WERI-Rb-1 (cell line): ENCODE measurements at places on chromosomes 16 and 17.

DNA sequence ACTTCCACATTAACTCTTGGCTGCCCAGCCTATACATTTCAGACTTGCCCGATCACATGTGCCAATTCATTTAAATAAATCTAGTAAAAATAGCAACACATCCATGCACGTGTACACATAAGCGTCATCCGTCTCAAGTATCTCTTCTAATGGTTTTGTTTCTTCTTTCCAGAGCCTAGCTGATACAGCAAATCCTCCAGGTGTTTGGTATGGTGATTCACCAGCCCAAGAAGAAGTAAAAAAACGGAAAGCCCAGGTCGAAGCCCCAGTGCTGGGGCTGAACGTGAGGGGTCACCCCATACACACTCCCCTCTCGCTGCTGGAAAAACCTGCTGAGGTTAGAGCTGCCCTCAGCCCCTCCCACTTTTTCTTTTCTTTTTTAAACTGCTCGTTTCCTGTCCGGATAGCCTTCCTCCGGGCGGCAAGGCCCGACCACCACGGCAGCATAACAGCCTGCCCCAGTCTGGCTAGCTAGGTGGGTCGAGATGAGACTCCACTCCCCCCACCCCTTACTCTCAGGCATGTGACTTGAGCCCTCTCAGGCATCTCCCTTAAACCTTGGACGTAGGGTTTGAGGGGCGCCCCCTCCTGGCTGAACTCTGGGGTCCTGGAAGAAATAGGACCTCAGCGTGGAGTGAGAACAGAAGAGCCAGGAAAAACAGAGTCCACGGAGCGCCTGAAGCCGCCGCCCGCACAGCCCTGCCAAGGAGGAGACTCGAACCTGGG is 13.9 kb upstream of the OR1F1 start:
- peak; percentile 87 for DNase-seq

GRCh38 chr17:231191-231965 is 49.9 kb upstream of the DOC2B start:
- peak; percentile 33 for DNase-seq

DNA sequence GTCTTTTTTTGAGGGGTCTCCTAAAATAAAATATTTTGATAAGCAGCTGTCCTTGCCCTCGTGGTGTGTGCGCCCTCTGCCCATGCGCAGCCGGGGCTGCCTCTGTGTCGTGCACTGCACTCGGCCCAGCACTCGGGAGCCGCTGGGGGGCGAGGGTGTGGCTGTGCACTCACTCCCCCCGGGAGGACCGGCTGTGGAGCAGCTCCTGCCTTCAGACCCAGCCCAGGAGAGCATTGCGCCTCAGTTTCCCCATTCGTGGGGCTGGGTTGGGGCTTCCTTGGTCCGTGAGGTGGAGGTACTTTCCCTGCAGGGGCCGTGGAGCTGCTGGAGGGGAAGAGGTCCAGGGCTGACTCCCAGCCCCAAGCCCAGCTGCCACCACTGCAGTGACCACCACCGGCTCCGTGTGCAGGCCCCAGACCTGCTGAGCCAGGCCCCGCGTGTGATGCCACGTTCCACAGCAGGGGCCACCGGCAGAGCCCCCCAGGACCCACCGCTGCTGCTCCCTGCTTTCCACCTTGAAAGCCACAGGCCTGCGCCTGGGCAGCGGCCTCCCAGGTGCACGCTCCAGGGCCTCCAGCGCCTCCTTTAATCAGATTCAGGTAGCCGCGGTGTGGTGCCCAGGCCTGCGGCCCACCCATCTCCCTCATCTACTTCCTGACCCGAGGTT is 6.3 kb upstream of the IL17C start:
- no peak for DNase-seq

DNA sequence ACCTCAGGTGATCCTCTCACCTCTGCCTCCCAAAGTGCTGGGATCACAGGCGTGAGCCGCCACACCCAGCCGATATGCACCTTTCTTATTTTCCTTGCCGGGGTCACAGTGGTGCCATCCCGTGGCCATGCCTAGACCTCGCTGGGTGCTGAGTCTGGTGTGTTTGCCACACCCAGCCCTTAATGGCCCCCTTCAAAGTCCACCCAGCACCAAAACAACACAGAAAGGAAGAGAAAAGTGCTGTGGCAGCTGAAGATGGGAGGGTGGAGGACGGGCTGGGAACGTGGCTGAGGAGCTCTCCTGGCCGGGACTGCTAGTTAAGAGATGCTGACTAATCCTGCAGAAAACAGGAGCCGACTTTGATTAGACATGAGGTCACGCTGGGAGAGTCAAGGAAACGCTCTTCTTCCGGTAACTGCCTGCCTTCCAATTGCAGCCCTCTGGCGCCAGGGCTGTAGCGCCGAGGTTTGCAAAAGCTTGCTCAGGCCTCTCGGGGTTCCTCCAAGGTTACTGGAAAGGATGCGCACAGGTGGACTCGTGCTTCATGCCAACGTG is 10.9 kb downstream of the SLC43A2 start:
- DNase-seq: no peak

DNA sequence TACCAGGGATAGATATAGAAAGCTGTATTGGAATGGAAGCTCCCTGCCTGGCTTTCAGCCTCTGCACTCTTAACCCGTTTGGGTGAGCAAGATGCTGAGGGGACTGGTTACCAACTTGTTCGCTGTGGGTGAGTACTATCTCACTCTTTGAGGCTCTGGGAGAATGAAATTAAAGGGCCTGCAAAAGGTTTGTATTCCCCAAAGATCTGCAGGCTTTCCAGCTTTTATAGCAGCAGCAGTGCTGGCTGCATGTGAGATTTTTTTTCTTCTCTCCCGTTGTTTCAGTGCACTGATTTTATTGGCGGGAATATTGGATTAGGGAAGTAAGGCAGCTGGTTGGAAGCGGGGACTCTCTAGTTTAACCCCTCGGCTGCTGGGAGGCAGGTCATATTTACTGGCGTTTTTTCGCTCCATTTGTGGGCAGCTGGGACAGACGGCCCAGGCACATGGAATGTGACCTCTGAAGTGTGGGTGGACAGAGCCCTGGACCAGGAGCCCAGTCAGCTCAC is 30.9 kb downstream of the C17orf75 start:
- peak; percentile 52 for DNase-seq

DNA sequence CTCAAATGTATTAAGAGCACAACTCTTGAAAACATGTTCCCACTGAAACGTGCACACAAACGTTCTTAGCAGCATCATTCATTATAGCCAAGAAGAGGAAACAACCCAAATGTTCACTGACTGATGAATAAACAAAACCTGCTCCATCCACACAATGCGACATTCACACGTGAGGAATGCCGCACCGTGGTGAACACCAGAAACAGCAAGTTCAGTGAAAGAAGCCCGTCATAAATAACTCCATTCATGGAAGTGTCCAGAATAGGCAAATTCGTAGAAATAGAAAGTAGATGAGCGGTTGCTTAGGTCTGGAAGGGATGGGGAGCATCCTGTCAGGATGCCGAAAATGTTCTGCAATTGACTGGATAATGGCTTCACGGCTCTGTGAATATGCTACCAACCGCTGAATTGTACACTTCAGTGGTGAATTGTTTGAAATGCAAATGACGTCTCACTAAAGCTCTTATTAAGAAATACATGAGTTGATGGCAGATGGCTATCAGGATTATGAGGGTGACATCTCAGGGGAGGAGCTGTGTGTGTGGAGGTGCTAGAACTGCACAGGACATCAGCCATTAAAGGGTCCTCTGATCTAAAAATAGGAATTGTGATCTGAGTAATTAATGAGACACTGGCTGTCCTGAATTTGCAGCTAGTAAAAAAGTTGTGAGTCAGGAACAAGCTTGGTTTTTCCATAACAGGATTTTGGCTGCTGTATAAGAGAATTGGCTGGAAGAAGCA is 771.0 kb downstream of the KCNJ18 start:
- no peak for DNase-seq

- DNase-seq: no peak
Observed at GRCh38 chr16:20001856-20002707, 71.6 kb downstream of the GPR139 start.

DNA sequence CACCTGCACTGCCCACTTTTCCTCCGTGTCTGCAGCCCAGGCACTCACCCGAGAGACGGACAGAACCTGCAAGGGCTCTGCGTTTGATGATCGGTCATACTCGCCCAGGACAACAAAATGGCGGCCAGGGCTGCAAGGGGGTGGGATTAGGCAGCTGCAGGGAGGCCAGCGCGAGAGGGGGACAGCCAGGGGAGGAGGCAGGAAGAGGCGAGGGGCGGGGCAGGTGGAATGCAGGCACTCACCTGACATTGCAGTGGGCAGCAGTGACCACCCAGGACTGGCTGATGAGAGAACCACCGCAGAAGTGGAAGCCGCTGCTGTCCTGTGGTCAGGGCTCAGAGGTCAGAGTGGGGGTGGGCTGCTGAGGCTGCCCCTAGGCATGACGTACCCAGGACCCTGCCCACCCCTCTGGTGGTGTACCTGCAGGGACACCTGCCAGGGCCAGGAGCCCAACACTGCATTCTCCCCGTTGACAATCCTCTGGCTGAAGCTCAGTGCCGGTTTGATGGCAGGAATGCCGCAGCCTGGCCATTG is 917 bp downstream of the CTRL start:
- no peak for DNase-seq

DNA sequence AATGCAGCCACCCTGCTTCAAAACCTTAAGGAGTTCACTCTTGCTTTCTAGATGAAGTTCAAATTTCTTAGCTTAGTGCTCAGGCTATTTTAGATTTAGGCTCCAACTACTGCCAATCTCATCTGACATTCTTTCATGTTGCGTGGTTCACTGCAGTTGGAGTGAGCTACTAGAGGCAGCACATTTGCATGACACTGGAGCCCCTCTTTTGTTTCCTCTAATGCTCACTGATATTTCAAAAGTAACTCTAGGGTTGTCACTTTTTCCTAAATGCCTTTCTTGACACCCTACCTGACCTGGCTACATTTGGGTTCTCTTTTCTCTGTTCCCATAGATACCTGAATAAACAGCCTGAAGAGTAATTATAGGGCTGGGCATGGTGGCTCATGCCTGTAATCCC is 586.5 kb upstream of the GOT2 start:
- DNase-seq: no peak

- DNase-seq: no peak
Observed at GRCh38 chr17:77306790-77307478, 166.2 kb downstream of the SEC14L1 start.

DNA sequence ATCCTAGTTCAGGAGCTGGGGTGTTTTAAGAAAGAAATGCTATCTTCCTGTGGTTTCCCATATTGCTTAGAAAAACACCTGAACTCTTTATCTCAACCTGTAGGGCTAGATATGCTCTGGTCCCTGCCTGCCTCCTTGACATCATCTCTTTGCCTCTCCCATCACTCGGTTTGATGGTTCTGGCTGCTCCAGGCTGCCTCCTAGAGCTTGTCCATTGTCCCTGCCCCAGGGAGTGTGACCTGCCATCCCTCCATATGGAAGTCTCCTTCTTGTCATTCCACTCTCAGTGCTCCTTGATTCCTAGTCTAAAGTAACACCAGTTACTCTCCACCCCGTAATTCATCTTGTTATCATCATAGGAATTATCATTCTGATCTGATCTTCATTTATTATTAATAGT is 369.0 kb upstream of the EEF2KMT start:
- no peak for DNase-seq

- DNase-seq: peak; percentile 98
Observed at GRCh38 chr17:42322382-42323267, 34.3 kb downstream of the STAT5A start.

DNA sequence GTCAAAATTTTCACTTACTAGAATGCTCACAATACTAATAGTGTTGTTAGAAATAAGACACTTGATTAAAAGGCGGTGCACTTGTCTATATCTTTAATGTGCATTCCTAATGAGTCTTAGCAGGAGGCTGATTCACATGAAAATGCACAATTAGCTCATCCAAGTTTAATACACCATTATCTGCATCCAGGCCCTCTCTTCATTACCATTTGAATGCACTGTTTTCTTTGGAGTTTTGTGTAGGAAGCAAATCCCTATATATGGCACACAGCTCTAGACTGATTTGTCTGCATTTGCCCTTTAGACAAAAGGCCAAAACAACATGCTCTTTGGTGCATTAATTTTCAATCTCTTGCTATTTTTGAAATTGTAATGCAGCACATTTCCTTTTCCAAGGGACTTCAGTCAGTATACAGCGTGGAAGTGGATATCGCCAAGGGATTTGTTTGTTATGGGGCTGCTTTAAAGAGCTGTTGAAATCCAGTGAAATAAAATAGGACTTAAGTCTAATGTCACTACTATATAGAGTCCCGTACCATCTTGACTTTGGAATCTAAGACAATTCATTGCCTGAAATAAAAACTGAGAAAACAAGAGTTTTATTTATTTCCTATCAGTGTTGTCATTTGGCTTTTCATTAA is 257.6 kb upstream of the CPHXL start:
- DNase-seq: no peak

- DNase-seq: peak; percentile 56
Observed at GRCh38 chr17:82917699-82918345, 78.0 kb upstream of the ZNF750 start.

GRCh38 chr17:40086150-40087044 is 14.0 kb downstream of the NR1D1 start:
- peak; percentile 83 for DNase-seq

GRCh38 chr17:81193470-81194224 is 27.6 kb upstream of the AATK start:
- DNase-seq: no peak

DNA sequence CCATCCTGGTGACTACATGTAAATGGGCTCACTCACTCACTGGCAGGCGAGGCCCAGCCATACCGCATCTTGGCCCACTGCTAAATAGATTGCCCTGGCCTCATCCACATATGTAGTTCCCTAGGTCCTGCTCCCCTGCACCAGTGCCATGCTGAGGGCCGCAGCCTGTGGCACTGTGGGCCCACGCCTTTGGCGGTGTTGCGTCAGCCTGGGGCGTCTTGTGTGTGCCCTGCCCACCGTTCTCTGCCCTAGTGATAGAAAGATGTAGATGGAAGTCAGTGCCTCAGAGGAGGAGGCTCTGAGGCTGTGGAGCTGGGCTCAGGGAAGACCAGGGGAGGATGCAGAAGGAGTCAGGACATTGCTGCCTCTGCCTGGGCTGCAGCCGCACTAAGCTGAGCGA is 18.9 kb downstream of the C17orf75 start:
- no peak for DNase-seq

DNA sequence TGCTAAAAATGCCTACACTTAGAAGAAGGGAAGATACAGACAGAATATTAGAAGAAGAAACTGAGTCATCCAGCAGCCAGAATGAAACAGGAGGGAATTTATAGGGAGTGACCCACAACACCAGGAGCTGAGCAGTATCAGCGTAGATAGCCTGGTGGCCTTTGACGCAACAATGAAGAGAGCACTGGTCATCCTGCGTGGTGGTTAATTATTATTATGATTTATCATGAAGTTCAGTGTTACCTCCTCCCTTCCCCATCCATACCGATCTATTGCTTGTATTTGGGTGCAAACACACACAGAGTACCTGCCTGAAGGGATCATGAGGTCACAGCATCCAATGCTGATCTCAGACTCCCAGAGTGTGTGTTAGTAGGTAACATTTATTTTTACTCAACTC is 38.5 kb downstream of the ERCC4 start:
- DNase-seq: no peak

- no peak for DNase-seq
Observed at GRCh38 chr16:73840728-73841127, 455.9 kb upstream of the PSMD7 start.
